ENCODE measurements at places on chromosomes 13 and 19.

GRCh38 chr19:40246292-40247073, 20.0 kb upstream of the CCNP start:
- DNase-seq, result no peak

GRCh38 chr13:101916108-101916774, 463.8 kb downstream of the ITGBL1 start:
- DNase-seq, result no peak

- DNase-seq, result peak; percentile 6
Observed at GRCh38 chr19:56566904-56567273, 379 bp upstream of the ZNF470 start.

DNA sequence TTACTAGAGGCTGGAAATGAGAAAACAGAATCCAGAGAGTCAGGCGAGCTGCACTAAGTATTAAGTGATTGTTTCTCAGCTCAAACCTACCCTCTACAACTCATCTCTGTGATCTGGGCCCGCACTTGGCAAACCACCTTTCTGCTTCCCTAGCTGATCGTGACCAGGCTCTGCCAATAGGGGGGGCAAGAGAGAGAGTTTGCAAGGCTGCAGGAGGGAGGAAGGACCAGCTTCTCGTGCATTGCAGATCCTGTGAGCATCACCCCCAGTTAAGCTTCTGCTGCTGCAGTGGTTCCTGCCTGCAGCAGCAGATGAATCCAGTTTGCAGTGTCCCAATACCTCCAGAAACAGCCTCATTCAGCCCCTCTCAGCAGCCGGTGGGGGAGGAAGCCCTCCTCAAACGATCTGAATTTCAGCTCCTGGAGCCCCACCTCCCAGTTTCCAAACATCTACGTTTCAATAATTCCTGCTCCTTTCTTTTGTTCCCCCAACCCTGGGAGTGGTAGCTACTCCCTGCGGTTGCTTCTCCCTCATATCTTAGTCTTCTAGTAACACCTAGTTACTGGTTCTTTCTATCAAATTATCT, 20.0 kb downstream of the XRCC1 start:
- DNase-seq, result peak; percentile 66

DNA sequence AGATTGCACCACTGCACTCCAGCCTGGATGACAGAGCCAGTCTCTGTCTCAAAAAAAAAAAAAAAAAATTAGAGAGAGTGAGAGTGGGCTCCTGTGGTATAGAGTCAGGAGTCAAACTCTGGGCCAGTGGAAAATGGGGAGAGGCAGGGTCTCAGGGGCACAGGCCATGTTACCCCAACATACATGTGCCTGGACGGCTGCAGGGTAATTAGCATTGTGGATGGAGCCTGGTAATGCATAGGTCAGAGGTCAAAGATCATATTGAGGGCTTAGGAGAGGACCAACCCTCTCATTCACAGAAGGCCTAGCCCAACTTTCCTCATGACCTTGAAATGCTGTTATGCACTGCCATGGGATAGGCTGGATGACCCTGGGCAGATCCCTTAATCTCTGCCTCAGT, 7.1 kb downstream of the CLIP3 start:
- DNase-seq, result no peak

GRCh38 chr19:13537454-13537853, 31.2 kb upstream of the CACNA1A start:
- DNase-seq, result no peak

GRCh38 chr13:21671620-21672286, 880 bp downstream of the FGF9 start:
- no peak for DNase-seq

DNA sequence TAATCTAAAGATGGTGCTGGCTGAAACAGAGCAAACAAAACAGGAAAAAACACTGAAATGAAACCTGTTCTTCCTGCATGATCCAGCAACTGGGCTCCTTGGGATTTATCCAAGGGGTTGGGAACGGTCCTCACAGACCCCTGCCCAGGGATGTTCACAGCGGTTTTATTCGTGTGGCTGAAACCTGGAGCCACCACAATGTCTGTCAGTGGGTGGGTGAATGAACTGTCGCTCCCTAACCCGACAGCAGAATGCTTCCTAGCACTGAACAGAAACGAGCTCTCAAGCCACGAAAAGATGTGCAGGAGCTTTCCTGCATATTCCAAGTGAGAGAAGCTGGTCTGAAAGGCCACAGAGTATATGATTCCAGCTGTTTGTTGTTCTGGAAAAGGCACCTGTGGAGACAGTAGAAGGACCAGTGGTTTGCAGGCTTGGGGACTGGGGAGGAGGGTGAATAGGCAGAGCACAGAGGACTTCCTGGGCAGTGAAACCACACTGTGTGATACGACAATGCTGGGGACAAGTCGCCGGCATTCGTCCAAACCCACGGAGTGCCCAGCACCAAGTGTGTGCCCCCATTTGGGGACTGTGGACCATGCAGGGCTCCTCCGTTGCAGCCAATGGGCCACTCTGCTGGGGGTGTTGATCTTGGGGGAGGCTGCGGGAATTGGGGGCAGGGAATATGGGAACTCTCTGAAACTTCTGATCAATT, 73.9 kb downstream of the TEX29 start:
- no peak for DNase-seq

GRCh38 chr13:31947105-31947504, 84.5 kb upstream of the FRY start:
- DNase-seq, result no peak

DNA sequence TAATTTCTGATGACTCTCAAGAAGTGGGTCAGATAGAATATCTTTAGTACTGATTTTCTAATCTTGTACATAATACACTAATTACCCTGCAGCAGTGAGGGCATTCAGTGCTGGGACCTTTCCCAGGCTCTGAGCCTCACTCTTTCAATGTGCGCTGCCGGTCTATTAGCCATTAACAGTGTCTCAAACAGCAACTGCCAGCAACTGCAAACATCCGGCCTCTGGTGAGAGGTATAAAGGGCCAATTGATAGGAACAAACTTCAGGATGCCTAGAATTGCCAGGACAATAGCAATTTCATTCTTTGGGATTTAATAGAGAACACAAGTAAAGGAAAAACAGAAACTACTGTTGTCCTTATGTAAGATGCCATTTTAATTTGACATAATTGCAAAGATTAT, 604.4 kb upstream of the SPRY2 start:
- no peak for DNase-seq

DNA sequence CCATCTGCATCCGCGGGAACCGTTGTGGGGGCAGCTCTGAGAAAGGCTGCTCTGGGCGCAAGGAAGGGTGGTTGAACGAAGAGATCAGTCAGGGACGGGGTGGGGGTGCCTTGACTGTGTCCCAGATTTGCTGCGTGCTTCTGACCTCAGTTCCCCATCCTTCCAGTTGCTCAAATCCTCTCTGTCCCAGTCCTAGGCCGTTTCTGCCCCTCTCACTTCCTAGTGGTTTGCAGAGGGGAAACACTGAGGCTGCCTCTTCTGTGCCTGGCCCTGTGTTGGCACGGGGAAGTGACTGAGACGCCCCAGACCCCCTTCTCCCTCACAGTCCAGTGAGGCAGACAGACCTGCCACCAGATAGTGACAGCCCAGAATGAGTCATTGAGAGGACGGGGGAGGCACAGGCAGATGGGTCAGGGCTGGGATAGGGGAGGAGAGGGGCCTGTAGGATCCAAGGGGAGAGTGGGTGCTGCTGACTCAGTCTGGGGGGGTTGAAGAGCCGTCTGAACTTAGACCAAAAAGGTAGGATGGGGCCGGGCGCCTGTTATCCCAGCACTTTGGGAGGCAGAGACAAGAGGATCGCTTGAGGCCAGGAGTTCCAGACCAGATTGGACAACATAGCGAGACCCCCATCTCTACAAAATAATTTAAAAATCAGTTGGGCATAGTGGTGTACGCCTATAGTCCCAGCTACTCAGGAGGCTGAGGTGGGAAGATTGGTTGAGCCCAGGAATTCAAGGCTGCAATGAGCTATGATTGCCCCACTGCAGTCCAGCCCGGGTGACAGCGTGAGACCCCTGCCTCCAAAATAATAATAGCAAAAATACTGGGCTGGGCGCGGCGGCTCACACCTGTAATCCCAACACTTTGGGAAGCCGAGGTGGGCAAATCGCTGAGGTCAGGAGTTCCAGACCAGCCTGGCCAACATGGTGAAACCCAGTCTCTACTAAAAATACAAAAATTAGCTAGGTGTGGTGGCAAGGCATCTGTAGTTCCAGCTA, 26.5 kb downstream of the NUMBL start:
- DNase-seq, result peak; percentile 42

DNA sequence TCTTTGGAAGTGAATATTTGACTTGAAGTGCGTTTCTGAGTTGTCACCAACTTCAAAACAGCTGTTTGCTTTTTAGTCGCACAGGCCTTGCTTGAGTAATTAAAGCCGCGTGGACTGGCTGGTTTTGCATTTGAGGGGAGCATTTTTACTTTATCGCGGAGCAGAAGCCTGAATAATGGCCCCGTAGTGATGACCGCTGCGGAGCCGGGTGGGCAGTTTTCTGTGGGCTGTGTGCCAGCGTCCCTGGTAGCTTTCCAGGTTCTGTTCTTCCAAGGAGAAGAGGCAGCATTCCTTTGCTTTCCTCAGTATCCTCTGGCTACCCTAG, 1.1 kb downstream of the NAA16 start:
- DNase-seq, result peak; percentile 25

DNA sequence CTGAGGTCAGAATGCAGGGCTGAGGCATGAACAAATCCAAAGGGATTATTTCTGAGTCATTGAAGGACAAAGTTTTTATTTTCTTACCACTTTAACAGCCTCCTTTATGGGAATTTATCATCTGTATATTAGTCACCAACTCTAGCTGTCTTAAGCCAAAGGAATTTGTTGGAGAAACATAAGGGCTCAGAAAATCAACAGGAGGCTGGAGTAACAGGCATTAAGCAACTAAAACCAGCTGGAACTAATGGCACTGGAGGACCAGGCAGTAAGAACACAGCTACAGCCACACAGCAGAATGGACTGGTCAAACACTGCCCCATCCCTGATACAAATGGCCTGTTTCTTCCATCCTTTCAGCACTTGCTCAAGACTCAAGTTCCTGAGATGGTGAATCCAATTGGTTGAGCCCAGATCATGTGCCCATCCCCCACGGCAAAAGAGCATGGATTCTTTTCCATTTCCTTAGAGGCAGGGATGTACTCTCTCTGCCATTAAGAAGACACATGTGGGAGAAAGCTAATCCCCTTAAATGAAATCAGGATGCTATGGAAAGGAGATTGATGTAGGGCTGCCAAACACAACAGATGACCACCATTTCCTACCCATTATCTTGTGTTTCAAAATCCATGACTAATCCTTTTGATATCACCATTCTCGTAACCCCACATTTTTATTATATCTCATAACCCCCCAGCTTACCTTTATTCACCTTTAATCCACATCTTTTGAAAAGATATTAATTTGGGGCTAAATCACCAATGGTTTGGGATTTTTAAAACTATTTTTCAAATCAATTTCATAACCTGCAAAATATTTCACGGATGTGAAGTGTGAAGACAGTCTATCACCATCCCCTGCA, 157.0 kb upstream of the FNDC3A start:
- DNase-seq, result peak; percentile 41

DNA sequence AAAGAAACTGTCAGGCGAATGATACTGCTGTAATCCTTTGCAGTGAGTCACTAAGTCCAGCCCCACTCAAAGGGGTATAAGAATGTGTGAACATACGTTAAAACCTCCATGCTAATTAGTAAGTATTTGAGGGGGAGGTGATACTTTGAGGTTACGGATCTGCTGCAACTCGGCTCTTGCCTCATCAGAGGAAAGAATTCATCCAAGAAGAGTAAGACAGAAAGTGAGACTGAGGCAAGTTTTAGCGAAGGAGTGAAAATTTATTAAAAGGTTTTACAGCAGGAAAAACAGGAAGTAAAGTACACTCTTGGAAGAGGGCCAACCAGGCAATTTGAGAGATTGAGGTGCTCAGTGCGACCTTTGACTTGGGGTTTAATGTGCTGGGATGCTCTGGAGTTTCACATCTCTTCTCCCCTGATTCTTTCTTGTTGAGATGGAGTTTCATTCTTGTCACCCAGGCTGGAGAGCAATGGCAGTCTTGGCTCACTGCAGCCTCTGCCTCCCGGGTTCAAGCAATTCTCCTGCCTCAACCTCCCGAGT, 9.8 kb downstream of the CLEC4M start:
- DNase-seq, result no peak

DNA sequence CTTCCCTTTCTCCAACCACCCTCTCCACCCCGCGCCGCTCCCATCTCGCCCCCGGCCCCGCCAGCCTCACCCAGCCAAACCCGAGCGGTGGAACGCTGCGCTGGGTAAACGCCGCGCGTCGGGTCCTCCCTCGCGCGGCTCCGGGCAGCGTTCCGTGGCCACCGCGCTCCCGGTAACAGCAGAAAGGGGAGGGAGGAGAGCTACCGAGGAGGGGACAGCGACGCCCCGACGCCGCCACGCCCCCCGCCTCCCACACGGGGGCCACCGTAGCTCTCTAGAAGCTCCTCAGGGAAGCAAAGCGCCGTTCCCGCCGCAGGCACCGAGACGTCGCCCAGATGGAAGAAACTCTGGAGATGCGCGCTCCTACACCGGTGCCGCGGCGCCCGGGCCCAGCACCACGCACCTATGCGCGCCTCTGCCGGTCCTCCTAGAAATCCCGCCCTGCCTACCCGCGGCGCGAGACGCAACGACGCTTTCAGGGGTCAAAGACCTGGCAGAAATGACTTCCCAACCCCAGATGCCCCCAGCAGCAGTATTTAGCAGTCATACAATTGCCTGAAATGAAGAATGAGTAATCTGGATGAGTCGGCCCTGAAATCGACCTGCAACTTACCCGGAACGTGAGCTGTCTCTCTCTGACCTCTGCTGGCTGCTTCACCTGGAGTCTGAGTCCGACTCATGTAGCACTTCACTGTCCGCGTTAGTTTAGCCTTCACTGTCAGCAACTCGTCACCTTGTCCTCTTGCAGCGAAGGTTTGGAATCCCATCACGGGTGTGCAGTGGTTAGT, at the start of gene RUBCNL:
TSS of gene RUBCNL (minus strand) at position 189 of the 788 bp plus-strand sequence. CDS start 14,777 bp downstream, outside the sequence.
- DNase-seq, result peak; percentile 33

GRCh38 chr19:6610934-6611852, 20.2 kb upstream of the CD70 start:
- peak; percentile 72 for DNase-seq
